ENCODE measurements at places on chromosomes 2 and 18. TPM values are rescaled to one million over a fixed set of nuclear protein-coding genes. Genes with fewer than 3 reads are reported as not detected.

Gene KLHL29
- 0.46 TPM for polyA plus RNA-seq

Gene THAP4
- 109 TPM for polyA plus RNA-seq

Gene TMEM247
- polyA plus RNA-seq, result not detected

Gene ANKRD44
- 21.3 TPM for polyA plus RNA-seq

Gene PRKAG3
- polyA plus RNA-seq, result not detected

Gene ASPRV1
- 1.2 TPM for polyA plus RNA-seq

Gene ASXL3
- under 0.01 TPM for polyA plus RNA-seq

Gene FEV
- 6.0 TPM for polyA plus RNA-seq

Gene ZNF396
- polyA plus RNA-seq, result 1.6 TPM

Gene CCDC102B
- 1.8 TPM for polyA plus RNA-seq

Gene ZNG1B
- polyA plus RNA-seq, result 20.4 TPM

Gene GALNT5
- 3.9 TPM for polyA plus RNA-seq

Gene PMS1
- polyA plus RNA-seq, result 6.7 TPM

Gene MATN3
- polyA plus RNA-seq, result not detected

Gene GCKR
- polyA plus RNA-seq, result not detected

Gene TMEM150A
- 11.6 TPM for polyA plus RNA-seq

Gene CTDP1
- polyA plus RNA-seq, result 15.6 TPM

Gene SERPINB3
- polyA plus RNA-seq, result not detected

Gene TANC1
- 13.4 TPM for polyA plus RNA-seq

Gene SPATA3
- polyA plus RNA-seq, result not detected

Gene GALR1
- polyA plus RNA-seq, result not detected

Gene ERBB4
- polyA plus RNA-seq, result not detected

Gene GPR35
- 33.0 TPM for polyA plus RNA-seq

Measured in sigmoid colon (tissue), 7 donors.